ENCODE measurements at places on chromosomes 5 and 9. TPM values are rescaled to one million over a fixed set of nuclear protein-coding genes. Genes with fewer than 3 reads are reported as not detected.
A peak's percentile ranks its signal among the peaks of the same experiment; 100 is the strongest.

Gene PIP5K1B
- total RNA-seq: 14.0 TPM

DNA sequence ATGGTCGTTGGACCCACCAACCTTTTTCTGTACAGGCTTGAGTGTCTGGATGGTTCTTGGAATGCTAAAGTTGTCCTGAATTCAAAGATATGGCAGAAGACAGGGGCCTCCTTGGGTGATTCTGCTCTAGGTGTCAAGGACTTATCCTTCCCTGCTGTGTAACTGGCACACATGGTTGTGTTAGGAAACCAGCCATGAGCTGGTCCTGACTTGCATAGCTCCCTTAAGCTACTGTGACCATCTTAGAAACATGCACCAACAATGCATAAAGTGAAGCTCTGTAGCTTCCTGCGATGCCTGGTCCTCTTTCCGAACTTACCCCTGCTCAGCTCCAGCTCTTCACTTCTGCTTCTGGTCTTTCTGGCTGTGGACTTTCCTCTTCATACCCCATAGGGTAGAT is 224.6 kb downstream of the TLE4 start:
- no peak for DNase-seq

GRCh38 chr5:146340260-146341081 is 1.8 kb downstream of the POU4F3 start:
- DNase-seq: peak; percentile 53

Gene QRFP
- total RNA-seq: not detected

Gene TLR4
- 9.8 TPM for total RNA-seq

DNA sequence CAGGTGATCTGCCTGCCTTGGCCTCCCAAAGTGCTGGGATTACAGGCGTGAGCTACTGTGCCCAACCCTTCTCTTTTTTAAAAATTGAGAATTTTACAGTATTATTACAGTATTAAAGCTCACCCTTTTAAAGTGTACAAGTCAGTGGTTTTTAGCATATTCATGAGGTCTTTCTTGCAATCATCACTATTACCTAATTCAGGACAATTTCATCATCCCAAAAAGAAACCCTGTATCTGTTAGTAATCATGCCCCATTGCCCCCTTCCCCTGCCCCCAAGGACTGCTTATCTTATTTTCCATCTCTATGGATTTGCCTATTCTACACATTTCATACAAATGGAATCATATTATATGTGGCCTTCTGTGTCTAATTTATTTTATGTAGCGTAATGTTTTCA is 22.6 kb upstream of the MEGF9 start:
- no peak for DNase-seq

DNA sequence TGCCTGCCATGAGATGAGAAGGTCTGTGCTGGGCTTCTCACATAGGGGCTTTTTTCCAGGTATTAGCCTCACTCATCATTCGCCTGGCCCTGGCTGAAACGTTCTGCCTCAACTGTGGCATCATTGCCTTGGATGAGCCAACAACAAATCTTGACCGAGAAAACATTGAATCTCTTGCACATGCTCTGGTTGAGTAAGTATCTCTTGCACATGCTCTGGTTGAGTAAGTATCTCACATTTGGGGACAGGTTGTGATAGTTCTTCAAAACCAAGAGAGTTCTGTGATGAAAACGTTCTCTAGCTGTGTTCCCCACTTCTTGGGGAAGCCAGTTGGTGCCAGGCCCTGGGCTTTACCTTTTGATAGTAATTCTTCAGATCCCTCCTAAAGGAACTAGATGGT is 17.4 kb upstream of the IL13 start:
- no peak for DNase-seq

DNA sequence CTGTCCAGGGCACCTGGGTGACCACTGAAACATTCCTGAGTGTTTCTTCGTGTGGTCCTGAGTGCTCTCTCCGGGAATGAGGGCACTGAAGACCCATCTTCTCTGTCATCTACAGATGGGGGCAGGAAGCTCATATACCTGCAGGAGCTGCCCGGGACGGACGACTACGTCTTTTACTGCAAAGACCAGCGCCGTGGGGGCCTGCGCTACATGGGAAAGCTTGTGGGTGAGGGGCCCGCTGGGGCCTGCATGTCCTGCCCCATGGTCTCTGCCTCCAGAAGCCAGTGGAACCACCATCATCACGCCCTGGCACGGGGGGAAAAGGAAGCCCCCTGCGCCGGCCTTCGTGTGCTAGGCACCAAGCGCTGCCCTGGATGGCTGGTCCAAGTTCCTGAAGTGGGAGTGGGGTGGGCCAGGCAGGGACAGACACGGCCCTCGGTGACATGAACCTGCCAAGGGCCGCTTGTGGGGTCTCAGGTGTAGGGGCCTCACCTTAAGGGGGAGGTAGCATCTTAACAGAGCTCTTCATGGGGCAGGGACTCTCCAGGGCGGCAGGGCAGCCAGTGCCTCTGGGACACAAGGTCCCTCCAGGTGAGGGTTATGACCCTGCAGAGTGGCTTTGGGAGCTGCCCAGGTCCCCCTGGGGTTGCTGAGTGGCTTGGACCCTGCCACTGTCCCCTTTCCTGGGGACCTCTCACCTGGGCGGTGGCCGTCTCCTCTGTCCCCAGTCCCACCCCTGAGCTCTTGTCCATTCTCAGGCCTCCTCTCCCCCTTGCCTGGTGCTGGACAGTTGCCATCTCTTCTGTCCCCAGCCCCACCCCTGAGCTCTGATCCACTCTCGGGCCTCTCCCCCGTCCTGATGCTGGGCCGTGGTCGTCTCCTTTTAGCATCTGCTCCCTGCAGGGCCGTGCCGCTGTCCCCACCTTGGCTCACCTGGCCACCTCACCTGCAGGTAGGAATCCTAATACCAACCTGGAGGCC is 2.1 kb downstream of the OBP2A start:
- DNase-seq: no peak

GRCh38 chr5:180400416-180400815 is 47.3 kb upstream of the GFPT2 start:
- no peak for DNase-seq

Gene SLC31A1
- 26.1 TPM for total RNA-seq

Gene FREM1
- total RNA-seq: 8.2 TPM

Gene SHC3
- 1.7 TPM for total RNA-seq

DNA sequence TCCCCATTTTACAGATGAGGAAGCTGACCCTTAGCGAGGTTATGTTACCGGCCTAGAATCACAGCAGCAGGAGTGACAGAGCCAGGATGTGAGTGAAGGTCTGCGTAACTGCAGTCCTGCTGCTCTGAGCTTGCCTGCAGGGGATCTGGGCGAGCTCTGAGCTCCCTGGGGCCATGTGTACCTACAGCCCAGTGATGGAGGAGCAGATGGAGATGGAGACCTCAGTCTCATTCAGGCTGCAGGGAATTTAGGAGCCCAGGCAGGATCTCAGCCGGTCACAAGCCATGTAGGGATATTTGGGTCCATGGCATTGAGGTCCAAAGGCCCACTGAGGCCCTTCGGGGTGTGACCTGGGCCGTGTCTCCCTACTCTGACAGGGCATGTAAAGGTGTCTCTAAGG is 170.6 kb downstream of the CACNA1B start:
- DNase-seq: no peak

DNA sequence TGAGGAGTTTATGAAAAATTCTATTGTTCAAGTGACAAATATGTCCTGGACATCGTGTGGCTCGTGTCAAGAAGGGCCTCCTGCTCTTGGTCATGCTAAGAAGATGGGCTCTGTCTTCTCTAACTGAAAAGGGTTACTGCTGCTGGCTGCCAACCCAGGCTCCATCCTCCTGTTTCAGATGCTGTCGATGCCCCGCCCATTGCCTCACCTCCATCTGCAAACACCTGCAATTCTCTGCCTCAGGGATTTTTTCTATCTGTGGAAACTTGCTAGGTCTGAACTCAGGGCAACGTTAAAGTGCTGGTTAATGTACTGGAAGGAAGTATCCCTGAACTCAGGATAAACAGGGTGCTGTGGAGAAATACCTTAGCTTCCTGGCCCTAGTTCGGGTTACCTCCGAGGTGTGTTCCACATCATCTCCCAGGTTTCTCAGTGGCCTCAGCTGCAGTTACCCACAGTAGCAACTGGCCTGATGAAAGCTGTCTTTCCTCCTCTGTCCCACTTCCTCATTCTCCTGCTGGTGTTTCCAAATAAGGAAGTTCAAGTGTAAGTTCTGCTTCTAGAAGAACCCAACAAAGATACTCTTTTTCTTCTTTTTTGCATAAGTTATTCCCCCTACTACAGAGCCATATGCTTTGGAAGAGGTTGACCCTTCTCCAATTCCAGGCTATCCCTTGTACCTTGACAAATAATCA is 151.7 kb upstream of the SMIM23 start:
- DNase-seq: no peak

Gene BHMT
- 0.58 TPM for total RNA-seq

Gene PCDHA2
- 0.20 TPM for total RNA-seq

Gene FAM221B
- not detected for total RNA-seq

Gene IL6ST
- 235 TPM for total RNA-seq

Gene ARHGEF37
- 32.8 TPM for total RNA-seq

DNA sequence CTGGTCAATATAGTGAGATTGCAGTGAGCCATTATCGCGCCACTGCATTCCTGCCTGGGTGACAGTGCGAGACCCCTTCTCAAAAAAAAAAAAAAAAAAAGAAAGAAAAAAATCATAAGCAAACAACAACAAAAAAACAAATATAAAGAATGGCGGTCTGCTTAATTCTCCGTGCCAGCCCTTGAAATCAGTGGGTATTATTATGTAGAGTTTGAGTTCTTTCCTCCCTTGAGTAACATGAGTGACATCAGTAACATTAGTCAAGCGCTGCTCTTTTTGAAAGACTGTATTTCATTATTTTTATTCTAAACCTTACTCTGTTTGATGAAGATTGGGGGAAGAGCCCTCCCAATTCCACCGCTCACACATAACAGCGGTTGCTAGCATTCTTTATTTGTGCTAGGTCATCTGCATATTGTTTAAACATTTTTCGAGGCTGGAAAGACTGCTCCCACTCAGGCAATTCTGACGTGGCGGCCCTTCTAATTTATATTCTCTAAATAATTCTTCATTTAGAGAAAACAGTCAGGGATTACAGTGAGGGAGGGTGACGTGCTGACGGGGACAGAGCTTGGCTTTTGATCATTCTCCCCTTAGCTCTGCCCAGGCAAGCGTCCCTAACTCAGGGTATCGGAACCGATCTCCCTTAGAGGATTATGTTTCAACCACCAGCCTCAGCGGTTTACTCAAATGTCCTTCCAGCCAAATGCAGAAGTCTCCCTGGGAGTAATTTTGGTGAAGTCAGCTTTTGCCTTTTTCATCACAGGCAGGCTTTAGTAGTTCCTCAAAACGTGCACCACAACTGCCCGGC is 860 bp upstream of the MARCHF6 start:
- no peak for DNase-seq

DNA sequence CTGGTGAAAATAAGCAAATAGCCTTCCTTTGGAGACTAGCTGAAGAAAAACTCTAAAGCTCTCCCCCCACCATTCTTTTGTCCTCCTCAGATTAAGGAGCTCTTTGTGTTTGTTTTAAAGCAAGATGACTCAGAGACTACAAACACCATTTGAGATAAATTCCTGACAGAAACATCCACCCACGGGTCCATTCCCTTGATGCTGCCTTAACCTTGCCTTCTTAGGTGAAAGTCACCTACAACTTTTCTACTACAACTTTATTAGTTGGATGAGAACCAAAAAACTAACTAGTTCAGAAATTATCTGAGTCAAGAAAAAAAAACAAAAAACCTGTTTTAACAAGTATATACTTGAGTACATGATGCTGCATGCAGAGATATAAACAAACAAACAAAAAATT is 831.1 kb downstream of the NR2F1-AS1 start:
- DNase-seq: no peak

Gene NPM1
- total RNA-seq: 666 TPM

- peak; percentile 62 for DNase-seq
Measured at GRCh38 chr5:1564182-1564748, 40.5 kb upstream of the LPCAT1 start.

Gene PCDHB16
- total RNA-seq: 3.0 TPM

DNA sequence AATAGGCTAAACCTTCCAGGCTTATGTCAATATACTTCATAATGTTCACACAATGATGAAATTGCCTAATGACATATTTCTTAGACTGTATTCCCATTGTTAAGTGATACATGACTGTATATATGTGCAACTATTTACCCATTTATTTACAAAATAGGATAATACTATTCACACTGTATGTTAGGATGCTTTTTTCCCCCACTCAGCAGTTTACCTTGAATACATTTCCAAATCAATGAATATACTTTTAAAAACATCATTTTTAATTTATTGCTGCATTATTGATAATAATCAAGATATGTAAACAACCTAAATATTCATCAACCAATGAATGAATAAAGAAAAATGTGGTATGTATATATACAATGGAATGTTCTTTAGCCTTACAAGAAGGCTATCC is 55.5 kb downstream of the PCSK1 start:
- DNase-seq: no peak

GRCh38 chr5:160159991-160160792 is 40.9 kb upstream of the PWWP2A start:
- DNase-seq: no peak

Gene IFNA13
- total RNA-seq: not detected

Gene FBP2
- not detected for total RNA-seq

- DNase-seq: no peak
Measured at GRCh38 chr5:51479840-51480239, 96.6 kb downstream of the ISL1 start.

DNA sequence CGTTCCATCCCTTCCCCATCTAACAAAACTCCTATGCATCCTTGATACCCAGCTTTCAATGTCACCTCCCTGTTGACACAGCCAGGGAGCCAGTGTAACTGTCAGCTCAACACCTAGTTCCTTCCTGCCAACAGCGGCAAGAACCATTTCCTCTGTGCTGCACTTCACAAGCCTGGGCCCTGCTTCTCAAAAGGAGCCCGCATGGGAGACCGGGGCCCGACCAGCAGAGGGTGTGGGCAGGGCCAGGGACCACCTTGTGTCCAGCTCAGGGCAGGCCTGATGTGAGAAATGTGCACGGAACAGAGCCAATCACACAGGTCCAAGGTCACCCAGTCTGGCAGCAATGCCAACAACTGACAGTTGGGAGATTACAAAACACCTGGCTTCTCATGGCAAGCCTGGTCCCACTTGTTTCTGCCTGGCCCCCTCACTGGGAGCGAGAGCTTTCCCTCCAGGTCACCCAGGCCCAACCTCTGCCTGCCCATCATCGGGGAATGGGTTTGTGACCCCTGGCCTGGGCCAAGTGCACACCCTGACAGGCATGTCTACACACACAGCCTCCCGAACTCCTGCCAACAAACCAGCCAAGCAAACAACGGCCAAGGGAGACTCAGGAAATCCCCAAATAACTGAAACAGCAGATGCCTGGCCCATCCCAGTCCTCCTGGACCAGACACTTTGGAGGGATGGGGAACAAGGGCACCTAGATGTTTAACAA is 3.1 kb downstream of the RNF44 start:
- no peak for DNase-seq

Gene INSYN2B
- total RNA-seq: 0.46 TPM

DNA sequence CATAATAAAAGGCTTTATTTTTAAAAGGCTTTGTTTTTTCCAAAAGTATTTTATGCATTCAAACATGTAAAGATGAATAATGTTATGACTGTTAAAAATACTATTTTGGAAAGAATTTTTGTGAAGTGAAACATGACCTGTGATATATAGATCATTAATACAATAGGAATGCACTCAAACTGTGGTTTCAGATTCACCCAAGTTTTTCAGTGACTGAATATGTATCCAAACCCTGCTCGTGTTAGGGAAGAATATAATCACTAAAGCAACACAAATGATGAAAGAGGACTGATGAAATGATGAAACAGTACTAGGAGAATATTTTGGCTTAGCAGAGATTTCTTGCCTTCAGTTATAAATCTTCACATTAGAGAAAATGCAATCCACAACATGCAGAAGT is 278.0 kb downstream of the ADAMTS6 start:
- no peak for DNase-seq

Gene PRSS3
- 61.2 TPM for total RNA-seq

GRCh38 chr5:163943546-163943945 is 438.1 kb downstream of the MAT2B start:
- DNase-seq: no peak

- no peak for DNase-seq
Measured at GRCh38 chr5:33311893-33312292, 128.9 kb upstream of the TARS1 start.

Measured in mucosa of gallbladder (tissue), 1 donor.